NCI-H1092 (cell line): ENCODE measurements at places on chromosomes 2 and 18.

DNA sequence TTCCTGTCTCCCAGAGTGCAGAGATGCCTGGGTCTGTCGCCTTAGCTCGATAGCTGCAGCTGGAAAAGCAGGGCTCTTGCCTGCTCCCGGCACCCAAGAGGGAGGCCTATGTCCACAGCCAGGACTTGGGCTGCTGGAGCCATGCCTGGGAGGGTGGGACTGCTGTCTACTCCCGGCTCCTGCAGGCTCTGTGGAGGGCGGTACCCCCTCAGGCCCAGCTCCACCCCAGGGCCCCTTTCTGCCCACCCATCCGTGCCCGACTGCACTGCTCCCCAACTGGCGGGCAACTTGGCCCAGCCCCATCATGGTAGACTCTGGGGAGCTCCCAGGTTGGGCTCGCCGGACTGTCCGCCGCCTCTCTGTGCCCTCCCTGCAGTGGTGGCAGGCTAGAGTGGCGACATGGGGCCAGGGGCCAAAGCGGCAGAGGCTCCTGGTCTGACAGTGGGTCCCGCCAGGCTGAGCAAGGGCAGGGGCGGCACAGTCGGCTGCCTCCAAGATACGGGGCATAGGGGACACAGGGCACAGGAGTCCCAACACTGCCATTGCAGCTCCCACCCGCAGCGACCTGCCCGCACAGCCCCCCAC, 901.0 kb downstream of the CCDC85A start:
- no peak for DNase-seq

- no peak for DNase-seq
Observed at GRCh38 chr2:109374548-109375130, 239.1 kb downstream of the SEPTIN10 start.

DNA sequence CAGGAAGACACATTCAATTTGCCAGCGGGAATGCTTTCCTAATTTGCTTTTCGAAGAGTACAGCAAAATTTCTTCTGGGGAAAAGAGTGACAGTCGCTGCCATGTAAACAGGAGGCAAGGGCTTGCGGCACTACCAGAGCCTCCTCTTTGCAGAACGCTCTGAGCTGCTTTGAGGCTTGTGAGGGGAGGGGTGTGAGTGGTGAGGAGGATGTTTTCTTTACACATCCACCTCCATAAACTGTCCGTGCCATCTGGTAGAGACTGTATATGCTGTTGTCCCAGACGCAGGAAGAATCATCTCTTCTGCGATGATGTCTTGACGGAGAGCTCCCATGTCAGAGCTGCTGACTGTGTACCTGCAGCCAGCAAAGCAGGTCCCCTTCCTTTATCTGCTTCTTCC, 138.0 kb downstream of the SOCS6 start:
- DNase-seq: no peak

GRCh38 chr2:30938196-30938595, 130.9 kb upstream of the CAPN13 start:
- no peak for DNase-seq

- DNase-seq: no peak
Observed at GRCh38 chr2:36403675-36404230, 48.2 kb downstream of the CRIM1 start.

GRCh38 chr18:46413684-46414083, 243.3 kb downstream of the LOXHD1 start:
- no peak for DNase-seq

- DNase-seq: no peak
Observed at GRCh38 chr2:195106681-195107380, 550.2 kb upstream of the SLC39A10 start.

DNA sequence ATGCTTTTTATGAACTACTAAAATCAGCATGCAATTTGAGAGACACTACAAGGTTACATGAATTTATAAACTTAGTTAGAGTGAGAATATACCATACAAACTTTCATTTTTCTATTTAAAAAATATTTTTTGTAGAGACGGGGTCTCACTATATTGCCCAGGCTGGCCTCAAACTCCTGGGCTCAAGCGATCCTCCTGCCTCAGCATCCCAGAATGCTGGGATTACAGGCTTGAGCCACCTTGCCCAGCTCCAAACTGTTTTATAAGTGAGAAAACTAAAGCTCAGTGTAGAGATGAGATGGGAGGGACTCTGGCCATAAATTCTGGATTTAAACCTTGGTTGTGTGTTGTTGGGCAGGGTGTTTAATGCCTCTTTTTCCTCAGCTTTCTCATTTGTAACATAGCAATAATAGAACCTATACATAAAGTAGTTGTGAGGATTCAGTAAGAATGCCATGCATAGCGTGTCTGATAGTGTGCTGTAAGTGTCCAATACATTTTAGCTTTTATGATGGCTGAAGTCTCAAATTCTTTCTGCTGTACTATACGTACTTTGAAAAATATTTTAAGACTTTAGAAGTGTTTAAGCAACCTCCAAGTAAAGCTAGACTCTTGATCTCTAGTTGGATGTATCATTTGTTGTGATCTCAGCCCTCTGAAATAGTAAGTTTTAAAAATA, 9.7 kb downstream of the CAB39 start:
- no peak for DNase-seq
